HTR-8/SVneo (cell line): ENCODE measurements at places on chromosomes 1 and 21.

DNA sequence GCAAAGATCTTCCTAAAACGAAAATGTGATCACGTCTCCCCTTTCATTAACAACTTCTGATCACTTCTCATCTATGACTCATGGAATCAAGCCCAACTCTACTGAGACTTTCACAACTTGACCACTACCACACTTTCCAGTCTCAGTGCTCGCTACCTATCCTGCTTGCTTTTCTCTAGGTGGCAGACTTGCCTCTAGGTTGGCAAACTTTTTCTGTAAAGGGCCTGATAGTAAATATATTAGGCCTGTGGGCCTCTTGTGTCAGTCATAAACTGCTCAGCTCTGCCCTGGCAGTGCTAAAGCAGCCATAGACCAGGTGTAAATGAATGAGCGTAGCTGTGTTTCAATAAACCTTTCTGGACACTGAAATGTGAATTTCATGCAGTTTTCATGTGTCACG, 21.5 kb upstream of the HMGB4 start:
- no peak for DNase-seq

GRCh38 chr1:33004613-33005012, 32.1 kb downstream of the AK2 start:
- DNase-seq: no peak

- DNase-seq: no peak
Observed at GRCh38 chr1:208485512-208485911, 241.3 kb upstream of the PLXNA2 start.

GRCh38 chr21:28938726-28939125, 54.0 kb downstream of the LTN1 start:
- no peak for DNase-seq

DNA sequence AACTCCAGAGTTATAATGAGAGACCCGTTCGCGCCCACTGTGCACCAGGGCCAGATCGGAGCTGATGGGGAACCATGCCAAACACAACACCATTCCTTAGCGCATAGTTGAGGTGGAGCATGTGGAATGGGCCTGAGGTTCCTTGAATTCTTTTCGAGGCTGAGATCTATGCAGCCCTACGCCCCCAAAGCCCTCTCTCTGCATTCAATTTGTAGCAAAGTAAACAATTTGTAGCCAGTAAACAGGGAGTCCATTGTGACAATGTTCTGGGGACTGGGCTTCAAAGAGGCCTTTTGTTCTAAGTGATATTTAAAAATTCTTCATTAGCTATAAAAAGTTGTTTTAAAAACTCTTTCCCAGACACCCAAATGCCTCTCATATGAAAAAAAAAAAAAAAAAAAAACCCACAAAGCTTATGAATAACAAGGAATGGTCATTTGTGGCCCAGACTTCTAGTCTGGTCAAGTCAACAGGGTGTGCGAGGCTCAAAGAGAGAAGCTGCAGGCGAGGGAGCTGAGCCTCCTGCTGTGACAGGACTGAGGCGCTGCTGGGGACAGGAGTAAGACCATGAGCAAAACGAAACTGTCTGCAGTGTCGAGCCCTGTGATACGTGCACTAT, 30.6 kb upstream of the KCNE2 start:
- DNase-seq: no peak

DNA sequence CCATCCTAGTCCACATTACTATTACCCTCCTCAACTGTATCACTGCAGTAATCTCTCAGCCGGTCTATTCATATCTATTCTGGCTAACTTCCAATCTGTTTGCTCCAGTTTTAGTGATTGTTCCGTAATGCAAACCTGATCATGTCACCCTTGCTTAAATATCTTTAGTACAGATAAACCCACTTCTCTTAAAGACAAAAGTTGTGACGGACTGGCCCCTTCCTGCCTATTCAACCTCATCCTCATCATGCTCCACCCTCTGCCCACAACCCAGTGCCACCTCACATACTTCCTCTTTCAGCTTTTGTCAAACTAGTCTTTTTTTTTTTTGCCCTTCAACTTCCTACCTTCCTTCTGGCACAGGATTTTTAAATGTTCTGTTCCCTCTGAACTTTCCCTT, 2.8 kb upstream of the C1orf162 start:
- DNase-seq: no peak

GRCh38 chr1:180544050-180544449, 14.7 kb upstream of the OVAAL start:
- DNase-seq: no peak

DNA sequence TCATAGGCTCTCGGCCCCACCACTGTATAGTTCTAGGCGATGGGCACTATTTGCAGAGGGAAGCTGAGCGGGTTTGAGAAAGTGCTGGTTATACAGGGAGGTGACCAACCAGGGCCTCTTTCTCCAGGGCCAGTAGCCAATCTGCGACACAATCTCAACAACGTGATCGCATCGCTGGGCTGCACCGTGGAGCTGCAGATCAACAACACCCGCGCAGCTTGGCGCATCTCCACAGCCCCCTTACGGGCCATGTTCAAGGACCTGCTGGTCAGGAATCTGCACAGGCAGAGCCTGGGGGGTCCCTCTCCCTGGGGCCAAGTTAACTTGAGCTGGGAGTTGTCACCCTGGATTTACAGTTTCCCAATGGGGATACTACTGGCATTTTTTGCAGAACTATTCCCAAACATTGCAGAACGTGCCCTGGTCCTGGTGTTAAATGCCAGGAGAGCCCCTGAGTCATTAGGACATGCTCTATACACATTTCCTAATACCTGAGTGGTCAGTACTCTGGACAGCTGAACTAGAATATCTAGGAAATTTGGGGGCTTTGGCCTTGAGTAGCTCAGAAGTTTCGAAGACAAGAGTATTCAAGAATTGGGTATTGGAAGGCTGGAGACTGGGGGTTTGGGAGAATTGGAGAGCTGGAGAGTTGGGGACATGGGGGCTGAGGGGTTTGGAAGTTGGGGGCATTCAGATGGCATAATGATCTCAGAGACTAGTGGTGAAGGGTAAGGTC, 6.9 kb downstream of the DCST1 start:
- DNase-seq: no peak

- no peak for DNase-seq
Observed at GRCh38 chr1:224245188-224245587, 62.1 kb downstream of the DEGS1 start.

DNA sequence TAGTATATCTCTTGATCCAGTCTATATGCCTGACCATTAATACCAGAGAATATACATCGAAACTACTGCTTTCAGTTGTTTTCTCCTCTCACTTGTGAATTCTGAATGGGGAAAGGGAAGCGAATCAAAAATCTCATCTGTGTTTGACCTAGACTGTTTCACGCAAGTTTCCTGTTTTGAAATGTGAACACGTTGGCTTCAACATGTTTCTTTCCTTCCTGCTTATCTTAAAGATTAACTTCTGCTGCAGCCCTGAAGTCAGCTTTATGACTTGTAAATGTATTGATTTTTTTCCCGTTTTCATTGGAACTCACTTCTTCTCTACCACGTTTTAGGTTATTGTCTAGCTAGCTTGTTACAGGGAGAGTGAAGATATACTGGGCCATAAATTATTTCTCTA, 49.9 kb downstream of the SNX27 start:
- no peak for DNase-seq
